Activated naive CD4-positive, alpha-beta T cell treated with Interleukin-2 at 50 U/mL for 16 hours (primary cell): ENCODE measurements at places on chromosomes 4 and X.

DNA sequence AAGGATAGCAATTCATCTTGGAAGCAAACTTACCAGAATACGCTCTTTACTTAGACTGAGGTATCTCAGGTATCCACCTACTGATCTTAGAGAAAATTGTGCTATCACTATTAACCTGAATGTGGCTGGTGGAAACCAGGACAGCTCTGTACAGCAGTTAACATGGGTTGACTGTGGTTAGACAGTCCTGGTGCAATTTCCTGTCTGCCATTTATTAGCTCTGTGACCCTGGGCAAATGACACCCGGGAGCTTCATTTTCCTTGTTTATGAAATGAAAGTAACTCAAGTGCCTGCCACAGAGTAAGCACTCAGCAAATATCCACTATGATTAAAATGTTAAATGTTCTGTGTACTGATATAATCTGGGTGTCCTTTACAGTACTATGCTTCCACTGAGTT lies 60.0 kb downstream of the SMC1A start:
- DNase-seq, result no peak

DNA sequence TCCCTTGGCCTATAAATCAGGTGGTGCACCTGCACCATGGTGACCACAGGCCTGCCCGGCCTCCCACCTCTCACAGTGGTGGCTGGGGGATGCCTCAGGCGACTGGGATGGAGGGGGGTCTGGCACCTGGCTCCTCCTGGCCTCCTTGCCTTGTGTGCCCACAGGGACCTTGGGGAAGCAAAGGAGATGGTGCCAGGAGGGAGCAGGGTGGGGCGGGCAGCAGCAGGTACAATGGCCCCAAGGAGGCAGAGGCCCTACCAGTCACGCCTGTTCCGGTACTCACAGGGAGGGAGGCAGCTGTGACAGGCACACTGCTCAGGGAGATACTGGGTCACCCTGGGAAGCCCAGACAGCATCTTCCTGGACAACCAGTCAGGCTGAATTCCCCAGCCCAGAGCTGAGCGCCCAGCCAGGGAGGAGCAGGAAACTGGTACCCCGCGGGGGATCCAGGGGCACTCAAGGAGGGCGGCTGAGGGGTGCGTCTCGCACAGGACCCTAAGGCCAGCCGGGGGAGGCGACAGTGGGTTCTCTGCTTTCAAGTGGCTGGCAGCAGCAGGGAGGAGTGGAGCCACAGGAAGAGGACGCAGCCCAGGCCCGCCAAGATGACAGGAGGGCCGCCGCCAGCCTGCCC lies 1.2 kb upstream of the TREX2 start:
- no peak for DNase-seq

DNA sequence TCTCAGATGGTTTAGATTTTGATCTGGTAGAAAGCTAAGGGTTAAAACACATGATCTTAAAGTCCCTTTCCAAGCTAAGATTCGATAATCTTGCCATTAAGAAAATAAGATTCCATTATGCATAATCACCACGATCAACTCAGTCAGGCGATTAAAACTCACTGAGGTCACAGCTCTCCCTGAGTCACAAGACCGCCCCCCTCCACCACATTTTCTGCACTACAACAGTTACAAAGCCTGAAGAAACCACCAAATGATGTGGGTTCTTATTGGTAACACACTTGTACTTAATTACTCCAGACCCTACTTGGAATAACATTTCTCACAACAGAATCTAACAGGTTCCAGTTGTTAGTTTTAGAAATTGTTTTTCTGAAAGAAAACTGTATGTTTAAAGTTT lies 62.8 kb downstream of the SH3KBP1 start:
- DNase-seq, result peak; percentile 38

DNA sequence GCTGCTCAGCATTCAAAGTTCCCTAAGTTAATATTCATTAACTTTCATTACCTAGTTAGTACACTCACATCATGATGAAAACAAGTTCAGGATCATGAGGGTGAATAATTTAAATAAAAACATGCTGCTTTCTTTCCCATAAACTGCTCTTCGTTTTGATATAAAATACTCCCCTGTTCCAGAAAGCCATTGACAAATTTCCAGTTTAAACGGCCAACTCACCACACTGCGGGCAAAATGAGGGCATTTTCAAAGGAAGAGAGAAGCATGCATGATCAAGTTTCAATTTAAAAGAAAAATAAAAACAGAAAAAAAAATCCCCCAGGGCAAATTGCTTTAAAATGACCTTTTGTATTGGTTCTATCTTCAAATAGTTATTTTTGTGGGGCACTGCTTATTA lies 69.6 kb downstream of the EPHA5 start:
- no peak for DNase-seq

- DNase-seq, result no peak
Measured at GRCh38 chr4:153748378-153748777, 11.4 kb downstream of the RNF175 start.

GRCh38 chr4:74152836-74153235 lies 5.1 kb upstream of the MTHFD2L start:
- no peak for DNase-seq

DNA sequence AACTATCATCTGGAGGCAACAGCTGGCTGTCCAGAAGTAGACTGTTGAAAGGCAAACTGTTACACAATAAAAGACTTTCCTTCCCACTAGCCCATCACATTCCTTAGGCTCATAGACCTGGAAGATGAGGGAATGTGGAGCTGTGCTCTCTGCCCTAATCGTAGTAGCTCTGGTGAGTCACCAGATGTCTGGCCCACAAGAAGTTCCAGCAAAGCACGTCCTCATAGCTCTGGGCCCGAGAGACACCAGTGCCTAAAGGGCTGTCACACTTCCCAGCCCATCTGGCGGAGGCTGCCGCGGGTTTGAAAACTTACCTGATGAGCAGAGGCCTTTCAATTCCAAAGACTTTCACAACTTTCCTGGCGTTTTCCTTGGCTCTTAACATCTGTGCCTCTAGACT lies 81.7 kb upstream of the STOX2 start:
- no peak for DNase-seq

GRCh38 chr4:151708100-151708499 lies 52.7 kb downstream of the GATB start:
- DNase-seq, result no peak

DNA sequence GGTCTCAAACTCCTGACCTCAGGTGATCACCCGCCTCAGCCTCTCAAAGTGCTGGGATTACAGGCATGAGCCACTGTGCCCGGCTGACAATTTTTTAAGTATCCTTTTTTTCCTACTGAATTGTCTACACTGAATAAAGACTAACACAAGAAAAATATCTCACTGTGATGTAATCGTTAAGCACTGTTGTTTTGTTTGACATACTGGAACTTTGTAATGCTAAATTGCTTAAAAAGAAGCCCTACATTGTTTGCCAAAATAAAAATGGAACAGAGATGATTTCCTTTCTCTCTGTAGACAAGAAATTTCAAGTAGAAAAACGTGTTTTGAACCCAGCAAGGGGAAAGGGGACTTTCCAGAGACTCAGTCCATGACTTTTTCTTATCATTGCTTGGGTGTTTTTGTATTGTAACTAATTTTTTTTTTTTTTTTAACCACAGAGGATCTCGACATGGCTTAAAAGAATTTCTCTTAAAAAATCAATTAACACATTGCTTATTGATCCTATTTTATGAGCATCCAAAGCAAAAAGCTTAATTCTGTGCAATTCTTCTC lies 74.9 kb downstream of the TMEM156 start:
- no peak for DNase-seq

GRCh38 chrX:29788991-29789699 lies 426.2 kb upstream of the MAGEB2 start:
- DNase-seq, result no peak

DNA sequence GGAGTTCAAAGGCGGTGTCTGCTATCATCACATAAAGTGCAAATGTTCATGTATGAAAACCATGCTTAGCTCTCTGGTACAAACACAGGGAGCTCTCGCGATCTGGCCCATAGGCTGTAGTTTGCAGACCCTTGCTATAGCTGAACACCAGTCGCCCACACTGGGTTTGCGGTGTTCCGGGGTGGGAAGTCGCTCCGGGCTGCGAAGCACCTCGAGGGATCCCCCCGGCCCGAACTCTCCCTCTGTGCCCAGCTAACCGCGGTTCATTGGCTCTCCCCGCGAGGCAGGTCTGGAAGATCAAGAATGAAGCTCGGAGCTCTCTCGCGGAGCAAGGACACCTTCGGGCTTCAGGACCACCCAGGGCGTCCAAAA lies 341 bp upstream of the PRPS2 start:
- DNase-seq, result no peak

- DNase-seq, result no peak
Measured at GRCh38 chr4:141711211-141711610, 74.8 kb downstream of the IL15 start.

DNA sequence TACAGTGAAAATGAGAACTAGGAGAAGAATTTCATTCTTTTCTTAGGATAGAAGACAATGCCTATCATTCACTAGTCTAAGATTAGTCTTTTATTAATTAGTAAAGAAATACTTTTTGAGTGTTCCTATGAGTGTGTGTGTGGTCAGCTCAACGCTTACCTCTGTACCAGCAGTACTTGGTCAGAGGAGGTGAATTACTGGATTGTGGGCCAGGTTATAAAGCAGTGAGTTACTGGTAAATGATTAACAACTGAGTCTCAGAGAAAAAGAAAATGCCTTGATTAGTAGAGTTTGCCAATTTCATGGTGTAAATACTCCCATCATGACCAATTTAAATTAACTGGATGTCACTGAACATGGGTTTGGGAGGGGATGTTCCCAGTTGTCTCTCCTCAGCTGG lies 444.6 kb downstream of the STIM2 start:
- no peak for DNase-seq

DNA sequence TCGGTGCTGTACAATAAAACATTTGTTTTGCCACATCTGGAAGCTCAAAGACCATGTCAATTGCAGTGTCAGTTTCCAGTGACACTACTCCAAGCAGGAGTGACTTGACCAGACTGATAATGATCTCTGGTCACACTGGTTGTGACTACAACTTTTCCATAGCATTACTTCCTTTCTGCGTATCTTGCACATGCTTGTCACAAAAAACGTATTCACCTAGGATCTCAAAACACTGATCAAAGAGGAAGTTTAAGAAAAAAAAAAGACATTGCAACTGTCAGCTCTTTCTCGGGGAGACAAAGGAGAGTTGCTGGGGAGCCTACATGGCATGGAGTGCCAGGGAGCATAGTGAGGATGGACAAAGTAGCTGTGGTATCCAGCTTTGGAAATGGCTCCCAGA lies 60.6 kb downstream of the OPHN1 start:
- DNase-seq, result no peak

DNA sequence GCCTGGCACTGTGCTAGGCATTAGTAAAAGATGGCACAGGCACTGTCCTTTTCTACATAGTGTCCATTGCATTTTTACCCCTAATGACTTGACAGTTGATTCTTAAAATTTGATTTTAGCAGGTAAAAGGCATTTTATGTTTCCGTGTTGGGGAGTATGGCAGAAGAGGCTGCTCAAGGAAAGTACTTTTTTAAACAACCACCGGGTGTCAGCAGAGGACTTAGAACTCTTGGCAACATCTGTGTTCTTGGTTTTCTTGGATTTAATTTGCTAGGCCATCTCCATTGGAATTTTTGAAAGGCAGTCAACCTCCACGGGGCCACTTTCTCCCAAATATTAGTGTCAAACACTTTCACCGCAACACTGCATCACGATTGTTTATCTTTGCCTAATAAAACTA lies 102.9 kb downstream of the TSPAN7 start:
- no peak for DNase-seq

DNA sequence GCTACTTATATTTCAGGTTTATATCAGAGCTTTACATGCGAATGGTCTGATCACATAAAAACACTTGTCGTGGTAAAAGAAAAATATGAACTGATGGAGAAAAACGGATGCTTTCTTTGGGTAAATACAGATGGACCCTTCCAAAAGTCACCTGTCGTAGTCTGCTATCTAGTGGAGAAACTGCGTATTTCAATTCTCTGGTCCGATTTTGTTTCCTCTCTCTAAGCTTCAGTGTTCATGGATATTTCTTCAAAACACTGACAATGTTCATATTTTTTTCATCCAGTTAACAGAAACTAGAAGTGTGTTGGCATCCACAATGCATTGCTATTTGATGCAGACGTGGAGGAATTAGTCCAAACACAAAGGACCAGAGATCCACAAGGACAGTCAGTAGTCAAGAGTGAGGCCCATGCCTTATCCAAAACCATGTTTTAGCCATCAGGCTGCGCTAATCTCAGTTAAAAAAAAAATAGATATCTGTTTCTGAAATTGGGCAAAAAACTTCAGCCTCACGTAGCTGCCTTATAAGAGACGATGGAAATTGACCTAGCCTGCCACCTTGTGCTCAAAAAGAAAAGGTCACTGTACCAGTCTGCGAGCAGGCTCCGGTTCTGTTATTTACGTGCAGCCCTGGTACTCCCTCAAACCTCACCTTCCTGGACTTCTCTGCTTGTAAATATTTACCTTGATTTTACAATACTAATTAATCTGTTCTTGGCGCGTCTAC lies 16.0 kb downstream of the MEPE start:
- peak; percentile 11 for DNase-seq

GRCh38 chr4:72613959-72614358 lies 44.9 kb upstream of the ADAMTS3 start:
- DNase-seq, result no peak

DNA sequence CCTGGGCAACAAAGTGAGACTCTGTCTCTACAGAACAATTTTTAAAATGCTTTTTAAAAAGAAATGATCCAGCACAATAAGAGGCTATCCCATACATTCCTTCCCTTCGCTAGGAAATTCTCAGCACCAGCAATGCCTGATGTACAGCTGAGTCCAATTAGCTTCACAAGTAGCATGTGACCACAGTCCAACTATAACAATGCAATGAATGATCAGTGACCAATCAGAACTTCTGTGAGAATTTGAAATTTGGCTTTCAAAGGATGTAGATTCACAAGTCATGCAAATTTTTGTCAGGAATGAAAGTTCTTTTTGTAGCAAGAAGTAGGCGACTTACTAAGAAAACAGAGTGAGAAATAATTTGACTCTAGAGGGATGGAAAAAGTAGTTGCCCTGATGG lies 278.5 kb upstream of the UGT8 start:
- no peak for DNase-seq
